NCI-H526 (cell line): ENCODE measurements at places on chromosomes 2 and 18.

GRCh38 chr2:109428841-109429566, 184.8 kb downstream of the SEPTIN10 start:
- DNase-seq = no peak

DNA sequence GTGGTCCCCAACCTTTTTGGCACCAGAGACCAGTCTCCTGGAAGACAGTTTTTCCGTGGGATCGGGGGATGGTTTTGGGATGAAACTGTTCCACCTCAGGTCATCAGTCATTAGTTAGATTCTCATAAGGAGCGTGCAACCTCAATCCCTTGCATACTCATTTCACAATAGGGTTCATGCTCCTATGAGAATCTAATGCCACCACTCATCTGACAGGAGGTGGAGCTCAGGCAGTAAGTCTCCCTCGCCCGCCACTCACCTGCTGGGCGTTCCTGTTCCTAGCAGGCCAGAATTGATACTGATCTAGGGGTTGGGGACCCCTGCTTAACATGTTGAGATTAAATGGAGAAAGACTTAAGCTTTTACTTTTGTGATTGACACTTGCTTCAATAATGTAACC, 9.9 kb downstream of the NABP1 start:
- DNase-seq = no peak

GRCh38 chr18:78527984-78528383, 451.6 kb upstream of the SALL3 start:
- DNase-seq = no peak

GRCh38 chr18:11269257-11269656, 119.9 kb upstream of the PIEZO2 start:
- no peak for DNase-seq

GRCh38 chr2:175750195-175750594, 251.9 kb downstream of the LNPK start:
- DNase-seq = no peak

GRCh38 chr2:205612636-205613035, 69.7 kb upstream of the NRP2 start:
- DNase-seq = no peak

- no peak for DNase-seq
These were observed 5.6 kb upstream of the GALM start for GRCh38 chr2:38660282-38660681.

GRCh38 chr2:232886176-232886575, 16.1 kb downstream of the SNORC start:
- no peak for DNase-seq

DNA sequence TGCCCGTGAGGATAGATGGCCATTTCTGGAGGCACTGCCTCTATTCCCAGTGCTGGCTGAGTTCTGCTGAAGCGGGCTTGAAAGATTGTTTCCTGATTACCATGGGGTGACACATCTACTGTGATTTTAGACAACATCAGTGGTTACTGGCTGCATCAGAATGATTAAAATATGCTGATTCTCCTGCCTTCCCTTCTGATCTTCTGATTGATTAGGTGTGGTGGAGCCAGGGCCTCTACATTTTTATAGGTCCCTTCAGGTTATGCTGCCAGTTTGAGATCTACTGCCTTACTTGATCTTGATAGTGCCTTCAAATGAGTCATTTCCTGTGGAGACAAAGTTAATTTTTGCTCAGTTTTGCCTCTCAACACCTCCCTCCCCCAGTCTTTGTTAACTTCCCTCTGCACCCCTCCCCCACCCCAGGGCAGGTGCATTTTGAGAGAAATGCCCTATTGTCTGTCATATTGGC, 31.6 kb upstream of the SNORC start:
- DNase-seq = no peak

GRCh38 chr2:97005353-97005752, 19.0 kb upstream of the FAM178B start:
- DNase-seq = no peak

- DNase-seq = no peak
These were observed 76.0 kb downstream of the MEX3C start for GRCh38 chr18:51121597-51121857.
